ENCODE measurements at places on chromosomes 11 and 22. TPM values are rescaled to one million over a fixed set of nuclear protein-coding genes. Genes with fewer than 3 reads are reported as not detected.

GRCh38 chr22:19122752-19123492 is 710 bp upstream of the DGCR2 start:
- H3K27ac ChIP-seq, result peak overlapping the region; percentile 47
- peaks cover 3% of the 10 kb centered on the region for H3K36me3 ChIP-seq
- H3K27me3 ChIP-seq, result no peaks in the 10 kb centered on the region

DNA sequence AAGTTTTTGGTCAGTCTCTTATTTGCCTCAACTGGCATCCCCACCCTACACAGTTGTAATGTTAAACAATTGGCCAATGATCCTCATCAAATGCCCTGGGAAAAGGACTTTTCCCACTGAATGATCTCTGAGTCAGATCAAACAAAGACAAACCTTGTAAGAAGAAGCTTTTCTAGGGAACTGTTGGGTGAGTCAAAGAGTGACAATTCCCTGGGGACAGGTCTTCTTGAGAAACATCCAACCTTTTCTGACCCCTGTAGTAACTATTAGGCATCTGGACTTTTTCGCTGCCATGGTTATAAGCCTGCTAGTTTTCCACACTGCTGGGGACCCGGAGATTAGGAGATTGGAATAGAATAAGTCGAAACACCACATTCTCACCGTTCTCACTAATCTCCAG is 789.8 kb upstream of the API5 start:
- no peaks in the 10 kb centered on the region for H3K36me3 ChIP-seq
- no peaks in the 10 kb centered on the region for H3K4me1 ChIP-seq
- H3K27me3 ChIP-seq, result no peaks in the 10 kb centered on the region
- H3K4me3 ChIP-seq, result no peak overlapping the region
- H3K27ac ChIP-seq, result no peak overlapping the region
- DNase-seq, result no peak

- DNase-seq, result no peak
- H3K27me3 ChIP-seq, result peaks cover 8% of the 10 kb centered on the region
- no peaks in the 10 kb centered on the region for H3K36me3 ChIP-seq
- H3K4me3 ChIP-seq, result no peak overlapping the region
- no peak overlapping the region for H3K27ac ChIP-seq
- no peaks in the 10 kb centered on the region for H3K4me1 ChIP-seq
These were observed 5.2 kb upstream of the TBCEL start for GRCh38 chr11:121018746-121019145.

GRCh38 chr11:12276831-12277475 is 100.4 kb upstream of the PARVA start:
- no peaks in the 10 kb centered on the region for H3K27me3 ChIP-seq
- no peak overlapping the region for H3K4me3 ChIP-seq
- H3K27ac ChIP-seq, result no peak overlapping the region
- no peaks in the 10 kb centered on the region for H3K4me1 ChIP-seq
- no peak for DNase-seq
- H3K36me3 ChIP-seq, result no peaks in the 10 kb centered on the region

GRCh38 chr22:27212617-27213177 is 555.3 kb downstream of the MIAT start:
- no peaks in the 10 kb centered on the region for H3K27me3 ChIP-seq
- H3K27ac ChIP-seq, result no peak overlapping the region
- no peak for DNase-seq
- H3K4me3 ChIP-seq, result no peak overlapping the region
- no peaks in the 10 kb centered on the region for H3K36me3 ChIP-seq

GRCh38 chr11:34487430-34487829 is 26.2 kb downstream of the ELF5 start:
- H3K4me3 ChIP-seq, result no peak overlapping the region
- no peaks in the 10 kb centered on the region for H3K36me3 ChIP-seq
- H3K27me3 ChIP-seq, result peaks cover 5% of the 10 kb centered on the region
- H3K4me1 ChIP-seq, result no peaks in the 10 kb centered on the region

TBX10 gene
- not detected for polyA plus RNA-seq
